ENCODE measurements at places on chromosomes 11 and 22.

DNA sequence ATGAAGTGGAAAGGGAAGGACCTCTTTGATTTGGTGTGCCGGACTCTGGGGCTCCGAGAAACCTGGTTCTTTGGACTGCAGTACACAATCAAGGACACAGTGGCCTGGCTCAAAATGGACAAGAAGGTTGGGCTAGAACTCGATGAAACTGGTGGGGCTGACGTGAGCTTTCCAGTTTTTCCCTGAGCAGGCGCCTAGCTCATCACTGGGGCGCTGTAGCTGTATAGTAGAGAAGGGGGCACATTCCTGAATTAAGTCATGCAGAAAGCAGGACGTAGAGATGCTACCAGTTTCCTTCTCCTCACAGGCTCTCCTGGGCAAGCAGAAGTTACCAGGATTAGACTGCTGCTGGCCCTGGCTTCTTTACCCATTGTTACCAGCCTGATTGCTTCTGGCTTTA lies 33.3 kb downstream of the NF2 start:
- no peak for DNase-seq

DNA sequence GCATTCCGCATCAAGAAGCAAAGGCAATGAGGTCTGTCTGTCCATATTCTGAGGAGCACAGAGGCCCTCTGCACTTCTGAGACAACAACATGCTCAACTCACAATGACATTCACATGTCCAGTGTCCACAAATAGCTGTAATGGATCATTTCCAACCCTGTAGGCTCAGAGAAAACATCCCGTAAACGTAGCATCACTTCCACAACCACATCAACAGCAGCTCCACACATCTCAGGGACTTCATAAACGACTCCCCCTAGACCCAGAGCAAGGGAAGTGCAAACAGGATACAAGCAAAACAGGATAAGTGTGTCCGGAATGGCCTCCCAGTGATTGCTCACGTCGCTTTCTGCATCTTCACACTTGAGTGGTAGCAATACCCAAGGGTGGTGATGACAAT lies 100.2 kb downstream of the SYN3 start:
- DNase-seq, result no peak

GRCh38 chr11:69563946-69564775 lies 76.8 kb upstream of the CCND1 start:
- DNase-seq, result no peak

GRCh38 chr22:46788441-46789172 lies 26.2 kb downstream of the TBC1D22A start:
- DNase-seq, result no peak

GRCh38 chr11:15453211-15453765 lies 338.6 kb downstream of the INSC start:
- DNase-seq, result no peak

DNA sequence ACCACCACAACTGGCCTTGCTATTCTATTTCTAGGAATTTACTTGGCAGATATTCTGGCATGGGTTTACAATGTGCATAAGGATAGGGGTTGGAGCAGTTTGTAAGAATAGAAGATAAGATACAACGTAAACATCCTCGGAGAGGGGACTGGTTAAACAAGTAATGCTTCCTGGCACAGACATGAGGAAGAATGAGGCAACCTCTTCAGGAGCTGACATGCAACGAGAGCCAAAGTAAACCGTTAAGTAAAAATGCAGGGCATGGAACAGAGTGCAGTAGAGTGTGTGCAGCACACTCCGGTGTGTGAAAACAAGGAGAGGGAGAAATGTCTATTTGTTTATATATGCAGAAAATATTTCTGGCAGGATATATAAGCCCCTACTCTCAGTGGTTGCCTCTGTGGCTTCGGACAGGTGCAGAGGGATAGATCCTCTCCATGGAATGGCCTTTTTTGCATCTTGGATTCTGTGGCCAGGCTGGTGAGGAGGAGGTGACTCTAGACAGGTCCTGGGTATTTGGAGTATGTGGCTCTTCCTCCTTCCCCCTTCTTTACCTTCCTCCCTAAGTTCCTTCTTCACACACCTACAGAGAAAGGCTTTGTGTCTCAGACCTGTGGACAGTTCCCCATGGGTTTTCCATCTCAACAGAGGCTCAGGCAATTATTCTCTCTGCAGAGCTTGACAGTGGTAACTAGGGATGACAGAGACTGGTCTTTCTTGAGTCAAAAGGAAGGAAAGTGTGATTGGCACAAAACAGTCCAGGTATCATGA lies 2.5 kb downstream of the RAB36 start:
- no peak for DNase-seq

DNA sequence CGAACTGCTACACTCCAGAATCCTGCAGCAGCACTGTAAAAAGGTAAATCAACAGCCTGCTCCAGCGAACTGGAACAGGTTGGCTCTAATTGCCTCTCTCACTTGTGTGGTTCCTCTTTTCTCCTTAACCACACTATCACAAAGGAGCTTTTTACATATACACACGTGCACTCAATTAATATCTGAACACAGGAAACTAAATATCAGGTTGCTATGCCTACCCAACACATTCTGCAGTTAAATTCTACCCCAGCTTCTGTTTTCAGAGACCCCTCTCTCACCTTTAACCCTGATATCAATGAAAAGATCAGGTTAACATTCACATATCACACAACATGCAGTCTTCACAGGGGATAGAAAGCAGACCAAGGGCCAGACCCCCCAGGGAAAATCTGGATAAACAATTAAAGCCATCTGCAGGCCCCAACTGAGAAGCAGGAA lies 11.0 kb downstream of the RBFOX2 start:
- DNase-seq, result no peak

- no peak for DNase-seq
Observed at GRCh38 chr22:48758881-48759875, 1068.5 kb downstream of the BRD1 start.

- no peak for DNase-seq
Observed at GRCh38 chr11:13225038-13226001, 52.3 kb upstream of the BMAL1 start.

GRCh38 chr11:65574811-65575567 lies 864 bp upstream of the EHBP1L1 start:
- DNase-seq, result no peak

Measured in DND-41 (cell line).